Progenitor cell of endocrine pancreas (in vitro differentiated cells): ENCODE measurements at places on chromosomes 4 and X. TPM values are rescaled to one million over a fixed set of nuclear protein-coding genes. Genes with fewer than 3 reads are reported as not detected.

DNA sequence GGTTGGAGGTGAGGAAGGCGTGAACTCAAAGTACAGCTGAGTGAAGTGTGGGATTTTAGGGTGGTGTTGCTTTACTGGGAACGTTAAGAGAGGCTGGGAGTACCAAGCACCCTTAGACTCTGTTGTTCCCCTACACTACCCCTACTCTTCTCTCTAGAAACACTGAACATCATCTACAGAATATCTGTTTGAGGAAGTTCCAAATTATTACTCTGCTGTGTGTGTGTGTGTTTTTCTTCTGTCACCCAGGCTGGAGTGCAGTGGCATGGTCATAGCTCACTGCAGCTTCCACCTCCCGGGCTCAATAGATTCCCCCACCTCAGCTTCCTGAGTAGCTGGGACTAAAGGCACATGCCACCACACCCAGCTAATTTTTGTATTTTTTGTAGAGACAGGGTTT lies 76.7 kb upstream of the AP1S2 start:
- DNase-seq: no peak

MXRA5 gene
- total RNA-seq: 2.0 and 4.0 TPM in 2 replicates

GRCh38 chr4:24778464-24779225 lies 16.7 kb upstream of the SOD3 start:
- DNase-seq: no peak

- DNase-seq: no peak
Observed at GRCh38 chr4:169116270-169116901, 106.3 kb upstream of the CBR4 start.

DNA sequence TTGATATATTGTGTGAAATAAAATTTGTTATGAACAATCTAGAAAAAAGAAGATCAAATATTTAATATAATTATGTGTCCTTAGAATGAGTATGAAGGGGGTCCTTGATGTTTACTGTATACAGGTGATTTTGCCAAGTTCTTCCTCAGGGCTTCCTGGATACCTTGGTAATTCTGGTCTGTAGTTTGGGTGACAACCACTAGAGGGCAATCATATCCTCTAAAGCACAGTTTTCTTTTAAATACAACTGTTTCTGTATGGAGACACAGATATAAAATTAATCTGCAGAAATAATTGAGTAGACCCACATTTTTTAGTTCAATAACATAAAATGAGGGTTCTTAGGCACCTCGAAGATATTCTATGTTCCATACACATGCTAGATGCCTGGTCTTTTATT lies 157.7 kb downstream of the SPANXN1 start:
- no peak for DNase-seq

- DNase-seq: no peak
Observed at GRCh38 chrX:72054779-72055489, 76.8 kb downstream of the RTL5 start.

GRCh38 chrX:147738265-147738664 lies 173.5 kb upstream of the FMR1 start:
- no peak for DNase-seq

DNA sequence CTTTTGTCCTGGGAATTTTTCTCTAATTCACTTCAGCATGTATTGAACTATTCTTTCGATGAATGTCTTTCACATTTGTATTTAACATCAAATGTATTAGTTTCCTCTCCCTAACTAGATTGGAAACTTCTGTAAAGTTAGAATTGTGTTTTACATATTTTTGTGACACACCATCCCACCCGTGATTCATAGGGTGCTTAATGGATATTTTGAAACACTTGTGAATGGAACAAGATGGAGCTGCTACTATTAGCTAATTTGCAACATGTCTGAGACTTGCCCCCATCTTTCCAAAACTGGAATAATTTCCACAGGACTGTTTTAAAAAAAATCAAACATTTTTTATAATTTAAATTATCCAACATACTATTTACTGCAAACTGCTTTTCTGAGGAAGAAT lies 30.2 kb upstream of the GNPDA2 start:
- DNase-seq: no peak

MYOZ2 gene
- 0.10 and 0.16 TPM in 2 replicates for total RNA-seq

DNA sequence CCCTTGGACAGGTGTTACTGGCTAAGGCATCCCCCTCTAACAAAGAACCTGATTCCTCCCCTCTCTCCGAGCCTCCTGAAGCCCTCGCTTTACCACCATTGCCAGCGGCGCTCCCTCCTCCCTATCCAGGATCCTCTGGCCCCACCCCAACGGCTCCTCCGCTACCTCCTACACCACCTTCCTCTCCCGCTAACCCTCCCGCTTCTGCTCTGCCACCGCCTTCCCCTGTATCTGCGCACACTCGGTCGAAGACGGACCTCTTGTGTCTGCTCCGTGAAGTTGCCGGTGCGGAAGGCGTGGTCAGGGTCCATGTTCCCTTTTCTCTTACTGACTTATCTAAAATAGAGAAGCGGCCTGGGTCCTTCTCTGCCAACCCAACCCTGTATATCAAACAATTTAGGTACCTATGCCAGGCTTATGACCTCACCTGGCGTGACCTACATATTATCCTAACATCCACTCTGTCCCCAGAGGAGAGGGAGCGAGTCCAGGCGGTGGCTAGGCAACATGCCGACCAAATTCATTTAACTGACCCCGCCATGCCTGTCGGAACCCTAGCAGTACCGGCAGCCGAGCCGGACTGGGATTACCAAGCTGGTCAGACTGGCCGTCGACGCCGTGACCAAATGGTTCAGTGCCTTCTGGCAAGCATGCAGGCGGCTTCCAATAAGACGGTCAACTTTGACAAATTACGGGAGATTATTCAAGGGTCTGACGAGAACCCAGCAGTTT lies 958.9 kb downstream of the RPA4 start:
- no peak for DNase-seq

PPARGC1A gene
- 0.93 and 3.7 TPM in 2 replicates for total RNA-seq
